ENCODE measurements at places on chromosomes 5 and 9. TPM values are rescaled to one million over a fixed set of nuclear protein-coding genes. Genes with fewer than 3 reads are reported as not detected.

- no peak overlapping the region for H3K27ac ChIP-seq
- no peak overlapping the region for H3K4me3 ChIP-seq
- H3K27me3 ChIP-seq: no peaks in the 10 kb centered on the region
- H3K36me3 ChIP-seq: peaks cover 13% of the 10 kb centered on the region
- H3K4me1 ChIP-seq: peaks cover 14% of the 10 kb centered on the region
Measured at GRCh38 chr5:171858303-171858702, 72.7 kb downstream of the SMIM23 start.

Gene PTGDS
- 58.0 TPM for total RNA-seq

Gene HBEGF
- 8.0 TPM for total RNA-seq

Gene PLEKHG4B
- total RNA-seq: 71.2 TPM

DNA sequence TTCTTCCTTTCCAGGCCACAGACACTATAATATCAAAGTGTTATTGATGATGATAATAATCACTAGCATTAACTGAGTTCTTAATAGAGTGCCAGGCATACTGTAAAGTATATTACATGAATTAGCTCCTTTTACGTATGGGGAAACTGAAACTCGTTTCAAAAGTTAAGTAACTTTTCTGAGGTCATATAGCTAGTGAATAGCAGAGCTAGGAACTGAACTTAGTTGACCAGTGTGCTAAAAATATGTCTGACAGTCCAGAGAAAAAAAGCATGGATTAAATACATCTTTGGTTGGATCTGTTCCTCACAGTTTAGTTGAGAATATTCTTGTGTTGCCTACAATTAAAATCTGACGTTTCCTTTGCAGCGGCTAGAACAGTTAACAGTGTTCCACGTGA lies 18.4 kb upstream of the CATSPER3 start:
- peaks cover 8% of the 10 kb centered on the region for H3K36me3 ChIP-seq
- peaks cover 7% of the 10 kb centered on the region for H3K4me1 ChIP-seq
- H3K27ac ChIP-seq: no peak overlapping the region
- no peak overlapping the region for H3K4me3 ChIP-seq

DNA sequence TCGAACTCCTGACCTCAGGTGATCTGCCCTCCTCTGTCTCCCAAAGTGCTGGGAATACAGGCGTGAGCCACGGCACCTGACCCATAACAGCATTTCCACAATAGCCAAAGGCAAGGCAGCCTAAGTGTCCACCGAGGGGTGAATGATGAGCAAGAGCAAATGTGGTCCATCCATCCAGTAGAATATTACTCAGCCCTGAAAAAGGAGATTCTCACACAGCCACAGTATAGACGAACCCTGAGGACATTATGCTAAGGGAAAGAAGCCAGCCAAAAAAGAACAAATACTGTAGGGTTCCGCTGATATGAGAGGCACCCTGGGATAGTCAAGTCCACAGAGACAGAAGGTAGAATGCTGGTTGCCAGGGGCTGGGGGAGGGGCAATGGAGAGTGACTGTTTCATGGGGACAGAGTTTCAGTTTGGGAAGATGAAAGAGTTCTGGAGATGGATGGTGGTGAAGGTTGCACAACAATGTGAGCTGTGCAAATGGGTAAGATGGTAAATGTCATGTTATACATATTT lies 7.0 kb downstream of the LAMC3 start:
- no peak for DNase-seq
- no peaks in the 10 kb centered on the region for H3K36me3 ChIP-seq
- peaks cover 45% of the 10 kb centered on the region for H3K27me3 ChIP-seq
- H3K4me1 ChIP-seq: peaks cover 9% of the 10 kb centered on the region
- H3K27ac ChIP-seq: no peak overlapping the region

Gene AGPAT2
- total RNA-seq: 36.1 TPM

Data from mesothelial cell of epicardium (in vitro differentiated cells).